ENCODE measurements at places on chromosomes 6 and 20. TPM values are rescaled to one million over a fixed set of nuclear protein-coding genes. Genes with fewer than 3 reads are reported as not detected.

- no peak for DNase-seq
These were observed 176.2 kb downstream of the KIF16B start for GRCh38 chr20:16397086-16397485.

The RPS6KA2 gene
- total RNA-seq: 65.1 TPM

GRCh38 chr6:167745670-167746389, 80.9 kb upstream of the AFDN start:
- no peak for DNase-seq

The PRDM13 gene
- not detected for total RNA-seq

GRCh38 chr6:95249661-95250060, 327.7 kb upstream of the MANEA start:
- DNase-seq: no peak

The MAFB gene
- 80.5 TPM for total RNA-seq

DNA sequence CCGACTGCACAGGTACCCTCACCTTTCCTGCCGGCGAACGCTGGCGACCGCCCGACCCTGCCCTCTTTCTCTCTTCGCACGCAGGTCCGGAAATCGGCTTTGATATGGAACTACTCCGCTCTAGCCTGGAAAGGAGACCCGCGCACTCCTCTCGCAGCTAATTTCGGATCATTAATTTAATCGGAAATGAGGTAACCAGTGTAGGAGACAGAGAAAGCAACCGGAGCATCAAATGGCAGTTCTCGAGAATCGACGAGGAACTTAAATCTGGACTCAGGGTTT, 949 bp upstream of the ATXN1 start:
- no peak for DNase-seq

The KCNK16 gene
- total RNA-seq: not detected

DNA sequence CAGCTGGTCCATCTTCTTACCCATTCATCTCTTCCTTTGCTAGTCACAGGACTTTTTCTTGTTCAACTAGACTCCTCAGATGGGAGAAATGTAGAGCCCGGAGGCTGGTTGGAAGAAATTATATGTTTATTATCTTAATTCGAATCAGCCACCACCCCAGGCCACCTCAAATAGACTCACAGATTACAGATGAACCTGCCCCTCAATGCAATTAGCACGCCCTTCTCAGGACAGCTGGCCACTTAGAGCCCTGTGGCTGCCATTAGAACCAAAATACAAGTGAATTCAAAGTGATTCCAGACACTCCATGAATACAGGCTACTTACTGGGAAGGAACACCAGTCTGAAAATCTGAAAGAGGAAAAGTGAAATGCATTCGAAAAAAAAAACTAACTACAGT, 176.4 kb downstream of the MAFB start:
- no peak for DNase-seq
